NCI-H2227 treated with DMSO at 0.1 percent for 48 hours (cell line): ENCODE measurements at places on chromosomes 7 and 10.

- DNase-seq, result no peak
These were observed 19.0 kb downstream of the VPS26A start for GRCh38 chr10:69142983-69143382.

- DNase-seq, result no peak
These were observed 871.1 kb downstream of the LRMDA start for GRCh38 chr10:76302481-76302880.

- DNase-seq, result no peak
These were observed 810.2 kb downstream of the PCDH15 start for GRCh38 chr10:53990799-53991238.

- DNase-seq, result no peak
These were observed 165.1 kb upstream of the WNT16 start for GRCh38 chr7:121163699-121164098.

DNA sequence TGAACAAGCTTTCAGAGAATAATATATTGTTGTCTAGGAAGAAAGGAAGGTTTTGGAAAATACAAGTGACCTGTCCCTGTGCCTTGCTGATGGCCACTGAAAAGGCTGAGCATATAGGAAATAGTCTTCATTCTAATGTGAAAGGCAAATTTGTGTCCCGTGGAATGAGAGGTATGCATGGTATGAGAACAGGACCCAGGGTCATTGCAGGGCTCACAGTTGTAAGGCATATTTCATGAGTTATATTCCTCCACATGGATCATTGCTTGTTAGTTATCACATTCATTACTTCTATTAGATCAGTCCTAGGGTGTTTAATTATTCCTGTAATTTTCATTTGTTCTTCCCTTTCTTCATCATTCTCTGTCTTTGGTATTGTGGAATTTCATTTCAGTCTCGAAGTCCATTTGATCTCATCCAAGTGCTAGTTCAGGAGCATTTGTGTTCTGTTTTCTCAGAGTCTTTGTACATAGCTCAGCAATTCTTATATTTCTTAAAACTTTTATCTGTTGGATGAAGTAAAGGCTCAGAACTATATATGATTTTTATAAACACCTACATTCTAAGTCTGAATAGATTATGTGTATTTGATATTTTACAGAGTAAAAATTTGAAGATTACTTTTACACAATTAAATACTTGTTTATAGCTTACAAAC lies 39.4 kb upstream of the ARHGAP21 start:
- DNase-seq, result no peak

- no peak for DNase-seq
These were observed 94.7 kb upstream of the PRSS58 start for GRCh38 chr7:142352543-142352942.

GRCh38 chr10:116873134-116873533 lies 23.8 kb downstream of the ENO4 start:
- no peak for DNase-seq

DNA sequence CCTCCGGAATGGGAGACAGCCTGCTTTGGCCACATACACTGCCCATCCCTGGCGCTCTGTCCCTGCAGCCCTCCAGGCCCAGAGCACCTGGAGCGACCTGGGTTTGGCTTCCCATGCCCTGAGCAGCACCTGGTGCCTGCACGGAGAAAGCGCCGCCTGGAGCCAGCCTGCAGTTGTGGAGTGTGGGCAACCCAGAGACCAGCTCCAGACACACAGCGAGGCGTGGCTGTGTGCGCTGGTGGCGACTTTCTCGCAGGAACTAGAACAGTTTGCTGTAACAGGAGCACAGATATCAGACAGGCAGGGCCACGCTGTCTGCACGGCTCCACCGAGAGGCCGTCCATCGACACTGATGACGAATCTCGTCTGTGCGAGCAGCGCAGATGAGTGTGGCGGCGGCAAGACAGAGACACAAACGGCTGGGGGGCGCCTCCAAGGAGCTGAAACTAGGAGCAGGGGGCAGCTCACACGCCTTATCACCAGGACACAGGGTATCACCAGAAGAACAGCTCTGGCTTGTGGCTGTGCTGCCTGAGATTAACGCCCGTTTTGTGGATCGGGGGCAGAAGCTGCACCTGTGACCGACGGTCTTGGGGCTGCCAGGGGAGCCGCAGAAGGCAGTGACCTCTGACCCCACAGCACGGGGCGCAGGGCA lies 275.3 kb downstream of the DNAJB6 start:
- no peak for DNase-seq

DNA sequence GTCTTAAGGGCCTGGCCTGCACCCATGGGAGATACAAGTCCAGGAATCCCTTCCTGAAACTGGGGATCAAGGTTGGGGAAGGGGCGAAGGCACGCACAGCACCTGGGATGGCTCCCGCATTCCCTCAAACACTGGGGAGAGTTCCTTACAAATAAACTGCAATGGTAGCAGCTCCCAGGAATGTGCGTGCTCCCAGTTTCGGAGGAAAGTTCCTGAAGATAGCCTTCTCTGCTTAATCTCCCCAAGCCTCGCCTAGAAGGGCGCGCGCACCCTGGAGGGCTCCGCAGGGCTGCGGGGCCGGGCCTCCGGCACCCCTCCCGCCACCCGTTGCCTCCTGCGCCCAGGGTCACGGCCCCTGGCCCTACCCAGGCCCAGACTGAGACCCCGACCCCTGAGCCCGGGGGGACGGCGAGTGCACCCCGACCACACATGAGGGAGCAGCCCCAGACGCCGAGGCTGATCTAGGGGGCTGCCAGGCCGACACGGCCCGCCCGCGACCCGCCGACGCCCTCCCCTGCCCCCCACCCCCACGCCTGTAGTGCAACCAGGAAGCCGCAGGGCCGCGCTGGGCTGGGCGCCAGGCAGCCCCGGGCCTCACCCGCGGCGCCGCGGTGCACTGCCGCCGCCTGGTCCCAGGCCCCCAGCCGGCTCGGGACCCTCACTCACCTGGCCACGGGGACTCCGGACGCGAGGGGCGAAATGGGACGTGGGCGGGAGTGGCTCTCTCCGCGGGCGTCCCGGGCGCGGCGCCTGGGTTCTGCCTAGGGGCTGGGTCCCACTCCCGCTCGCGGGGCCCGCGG lies 460 bp downstream of the ANXA11 start:
- no peak for DNase-seq

- no peak for DNase-seq
These were observed 55.8 kb downstream of the RBM17 start for GRCh38 chr10:6144406-6145165.

- peak; percentile 33 for DNase-seq
These were observed 1.8 kb downstream of the C10orf95 start for GRCh38 chr10:102449321-102450123.

GRCh38 chr10:133278577-133279265 lies 2.1 kb upstream of the ADAM8 start:
- no peak for DNase-seq

GRCh38 chr10:1187151-1187854 lies 131.1 kb downstream of the WDR37 start:
- DNase-seq, result no peak
